ENCODE measurements at places on chromosomes 6 and 20.
A peak's percentile ranks its signal among the peaks of the same experiment; 100 is the strongest.

GRCh38 chr6:484746-485145 is 93.2 kb downstream of the IRF4 start:
- no peak for DNase-seq

DNA sequence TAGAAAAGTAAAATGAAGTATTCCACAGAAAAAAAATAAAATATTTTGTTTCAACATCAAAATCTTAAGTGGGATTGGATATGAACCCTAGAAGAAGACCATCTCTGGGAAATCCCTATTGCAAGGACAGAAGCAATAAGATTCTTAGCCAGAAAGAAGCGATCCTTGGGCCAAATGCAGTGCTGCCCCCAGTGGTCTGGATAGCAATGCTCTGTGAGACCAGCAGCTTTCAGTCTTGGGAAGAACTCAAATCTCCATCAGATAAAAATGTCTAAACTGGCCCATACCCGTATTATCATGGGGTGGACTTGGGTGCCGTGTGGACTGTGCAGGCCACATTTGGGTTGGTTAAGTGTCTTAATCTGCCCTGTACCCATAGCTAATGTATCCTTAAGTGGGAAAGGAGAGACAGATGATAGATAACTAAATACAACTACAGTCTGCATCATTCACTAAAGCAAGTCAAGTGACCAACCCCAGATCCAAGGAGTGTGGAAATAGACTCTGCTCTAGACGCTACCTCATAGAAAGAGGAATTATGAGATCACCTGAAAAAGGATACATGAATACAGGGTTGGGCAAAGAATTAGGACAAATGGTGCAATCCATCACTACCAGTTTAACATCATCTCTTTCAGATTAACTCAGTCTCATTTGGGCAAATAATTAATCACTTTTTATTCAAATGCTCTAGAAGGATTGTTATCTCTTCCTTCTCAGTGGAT is 38.9 kb upstream of the SNAP25 start:
- DNase-seq, result no peak

DNA sequence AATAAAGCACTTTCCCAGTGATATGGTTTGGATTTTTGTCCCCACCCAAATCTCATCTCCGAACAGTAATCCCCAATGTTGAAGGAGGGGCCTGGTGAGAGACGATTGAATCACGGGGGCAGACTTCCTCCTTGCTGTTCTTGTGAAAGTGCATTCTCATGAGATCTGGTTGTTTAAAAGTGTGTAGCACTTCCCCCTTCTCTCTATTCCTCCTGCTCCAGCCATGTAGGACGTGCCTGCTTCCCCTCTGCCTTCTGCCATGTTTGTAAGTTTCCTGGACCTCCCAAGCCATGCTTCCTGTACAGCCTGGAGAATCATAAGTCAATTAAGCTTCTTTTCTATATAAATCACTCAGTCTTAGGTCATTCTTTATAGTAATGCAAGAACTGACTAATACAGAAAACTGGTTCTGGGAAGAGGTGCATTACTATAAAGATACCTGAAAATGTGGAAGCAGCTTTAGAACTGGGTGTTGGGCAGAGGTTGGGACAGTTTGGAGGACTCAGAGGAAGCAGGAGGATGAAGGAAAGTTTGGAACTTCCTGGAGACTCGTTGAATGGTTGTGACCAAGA is 7.4 kb downstream of the EPM2A start:
- no peak for DNase-seq

GRCh38 chr6:3221578-3221977 is 5.9 kb downstream of the TUBB2B start:
- no peak for DNase-seq

DNA sequence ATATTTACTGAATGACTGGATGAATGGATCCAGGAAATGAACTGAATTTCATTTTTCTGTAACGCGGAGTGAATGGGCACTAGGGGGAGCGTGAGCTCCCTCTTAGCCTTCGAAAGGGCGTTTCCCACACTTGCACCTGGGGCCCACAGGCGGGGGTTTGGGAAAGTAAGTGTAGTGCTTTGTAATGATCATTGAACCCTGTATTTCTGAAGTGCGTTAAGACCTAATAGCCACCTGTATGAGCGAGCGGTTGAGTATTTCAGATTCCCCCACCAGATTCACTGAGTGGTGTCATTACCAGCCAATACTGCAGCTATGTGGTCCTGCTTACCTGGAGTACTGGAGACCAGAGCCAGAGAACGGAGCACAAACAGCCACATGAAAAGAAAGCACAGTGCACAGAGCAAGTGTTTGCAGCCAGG is 10.5 kb downstream of the SYTL3 start:
- DNase-seq, result no peak

- no peak for DNase-seq
Observed at GRCh38 chr6:34618430-34619182, 62.5 kb upstream of the SPDEF start.

DNA sequence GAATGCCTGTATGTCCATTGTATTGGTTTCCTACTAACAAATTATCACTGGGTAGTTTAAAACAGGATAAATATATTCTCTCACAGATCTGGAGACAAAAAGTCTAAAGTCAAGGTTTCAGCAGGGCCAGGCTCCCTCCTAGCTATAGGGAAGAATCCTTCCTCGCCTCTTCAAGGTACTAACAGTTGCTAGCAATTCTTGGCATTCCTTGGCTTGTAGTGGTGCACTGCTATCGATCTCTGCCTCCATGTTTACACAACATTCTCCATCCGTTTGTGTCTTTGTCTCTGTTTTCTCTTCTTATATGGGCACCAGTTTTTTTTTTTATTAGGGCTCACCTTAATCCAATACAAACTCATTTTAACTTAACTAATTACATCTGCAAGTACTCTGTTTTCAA is 48.9 kb downstream of the OR2B6 start:
- no peak for DNase-seq

GRCh38 chr6:168746013-168746412 is 305.0 kb downstream of the SMOC2 start:
- no peak for DNase-seq

DNA sequence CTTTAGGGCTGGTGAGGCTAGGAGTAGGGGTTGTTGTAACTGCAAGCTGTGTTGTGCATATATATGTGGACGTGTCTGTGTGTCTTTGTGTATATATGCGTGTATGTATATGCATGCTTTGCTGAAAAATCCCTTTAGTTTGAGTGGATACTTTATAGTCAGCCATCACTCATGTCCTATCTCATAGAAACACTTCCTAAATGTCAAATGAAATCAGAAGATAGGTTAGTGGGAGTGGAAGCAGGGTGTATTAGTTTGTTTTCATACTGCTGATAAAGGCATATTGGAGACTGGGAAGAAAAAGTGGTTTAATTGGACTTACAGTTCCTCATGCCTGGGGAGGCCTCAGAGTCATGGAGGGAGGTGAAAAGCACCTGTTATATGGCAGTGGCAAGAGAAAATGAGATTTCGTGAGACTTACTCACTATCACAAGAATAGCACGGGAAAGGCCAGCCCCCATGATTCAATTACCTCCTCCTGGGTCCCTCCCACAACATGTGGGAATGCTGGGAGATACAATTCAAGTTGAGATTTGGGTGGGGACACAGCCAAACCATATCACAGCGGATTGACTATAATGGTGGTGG is 131.1 kb downstream of the JARID2 start:
- DNase-seq, result no peak

GRCh38 chr6:27518881-27519795 is 46.2 kb upstream of the ZNF184 start:
- DNase-seq, result peak; percentile 63
